ENCODE measurements at places on chromosomes 7 and 10. TPM values are rescaled to one million over a fixed set of nuclear protein-coding genes. Genes with fewer than 3 reads are reported as not detected.

The ACSM6 gene
- total RNA-seq: not detected

The NPVF gene
- not detected for total RNA-seq

The GPRIN2 gene
- total RNA-seq: 4.4 TPM

The BRAT1 gene
- 25.2 TPM for total RNA-seq

The PNLIP gene
- total RNA-seq: not detected

The MBL2 gene
- not detected for total RNA-seq

The CALCR gene
- total RNA-seq: 0.10 TPM

The HGF gene
- 4.9 TPM for total RNA-seq

The LIPN gene
- total RNA-seq: 0.24 TPM

The SPDYE5 gene
- not detected for total RNA-seq

The UCN3 gene
- total RNA-seq: 3.4 TPM

The GLI3 gene
- 58.0 TPM for total RNA-seq

The NME8 gene
- total RNA-seq: not detected

The TMEM196 gene
- 0.68 TPM for total RNA-seq

The CEP55 gene
- total RNA-seq: 7.4 TPM

The PDE1C gene
- 8.5 TPM for total RNA-seq

The TES gene
- total RNA-seq: 91.1 TPM

The ADCY1 gene
- 19.0 TPM for total RNA-seq

The RINT1 gene
- 24.4 TPM for total RNA-seq

The CYP2W1 gene
- total RNA-seq: 15.3 TPM

The ATRNL1 gene
- 38.4 TPM for total RNA-seq

The TMEM184A gene
- 7.6 TPM for total RNA-seq

The FZD8 gene
- 3.7 TPM for total RNA-seq

The SPDYE1 gene
- total RNA-seq: not detected

The UNC5B gene
- 22.4 TPM for total RNA-seq

The ZNF775 gene
- total RNA-seq: 12.3 TPM

The TECTB gene
- total RNA-seq: not detected

The EDRF1 gene
- total RNA-seq: 35.4 TPM

The CUBN gene
- total RNA-seq: 2.2 TPM

The IGFBP1 gene
- total RNA-seq: 3.1 TPM

The MMD2 gene
- total RNA-seq: not detected

The CASP2 gene
- 55.2 TPM for total RNA-seq

The MEOX2 gene
- total RNA-seq: 3.0 TPM

The SEPHS1 gene
- total RNA-seq: 96.4 TPM

The SFXN2 gene
- total RNA-seq: 27.8 TPM

The HDAC9 gene
- 6.8 TPM for total RNA-seq

The TRIM50 gene
- 4.6 TPM for total RNA-seq

The CFAP46 gene
- total RNA-seq: 10.9 TPM

The NACAD gene
- total RNA-seq: 7.3 TPM

The ANKRD2 gene
- not detected for total RNA-seq

The AMPH gene
- 2.0 TPM for total RNA-seq

The GNGT1 gene
- not detected for total RNA-seq

The TMEM236 gene
- 11.6 TPM for total RNA-seq

The ATAD1 gene
- 51.5 TPM for total RNA-seq

The APBB1IP gene
- 0.12 TPM for total RNA-seq

The CLDN4 gene
- 787 TPM for total RNA-seq

All from type B pancreatic cell (in vitro differentiated cells).